ENCODE measurements at places on chromosomes 4 and X.
A peak's percentile ranks its signal among the peaks of the same experiment; 100 is the strongest.

DNA sequence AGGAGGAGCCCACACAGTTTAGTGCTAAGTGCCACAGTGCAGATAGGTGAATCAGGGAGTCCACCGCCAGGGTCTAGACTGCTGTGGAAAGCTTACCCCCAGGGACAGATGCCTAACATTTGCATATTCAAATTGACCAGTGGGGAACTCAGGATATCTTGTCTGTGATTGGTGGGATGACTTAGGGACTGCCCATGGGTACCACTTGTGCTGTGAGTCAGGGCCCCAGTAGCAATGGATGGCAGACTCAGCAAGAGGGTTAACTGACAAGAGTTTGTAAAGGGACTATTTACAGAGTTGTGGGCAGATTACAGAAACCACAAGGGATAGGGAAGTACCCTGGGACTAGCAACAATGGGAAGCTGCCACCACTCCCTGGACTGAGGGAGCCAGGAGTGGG lies 282.1 kb downstream of the BCOR start:
- no peak for DNase-seq

- DNase-seq: no peak
These were observed 23.5 kb downstream of the KLHL8 start for GRCh38 chr4:87196927-87197326.

DNA sequence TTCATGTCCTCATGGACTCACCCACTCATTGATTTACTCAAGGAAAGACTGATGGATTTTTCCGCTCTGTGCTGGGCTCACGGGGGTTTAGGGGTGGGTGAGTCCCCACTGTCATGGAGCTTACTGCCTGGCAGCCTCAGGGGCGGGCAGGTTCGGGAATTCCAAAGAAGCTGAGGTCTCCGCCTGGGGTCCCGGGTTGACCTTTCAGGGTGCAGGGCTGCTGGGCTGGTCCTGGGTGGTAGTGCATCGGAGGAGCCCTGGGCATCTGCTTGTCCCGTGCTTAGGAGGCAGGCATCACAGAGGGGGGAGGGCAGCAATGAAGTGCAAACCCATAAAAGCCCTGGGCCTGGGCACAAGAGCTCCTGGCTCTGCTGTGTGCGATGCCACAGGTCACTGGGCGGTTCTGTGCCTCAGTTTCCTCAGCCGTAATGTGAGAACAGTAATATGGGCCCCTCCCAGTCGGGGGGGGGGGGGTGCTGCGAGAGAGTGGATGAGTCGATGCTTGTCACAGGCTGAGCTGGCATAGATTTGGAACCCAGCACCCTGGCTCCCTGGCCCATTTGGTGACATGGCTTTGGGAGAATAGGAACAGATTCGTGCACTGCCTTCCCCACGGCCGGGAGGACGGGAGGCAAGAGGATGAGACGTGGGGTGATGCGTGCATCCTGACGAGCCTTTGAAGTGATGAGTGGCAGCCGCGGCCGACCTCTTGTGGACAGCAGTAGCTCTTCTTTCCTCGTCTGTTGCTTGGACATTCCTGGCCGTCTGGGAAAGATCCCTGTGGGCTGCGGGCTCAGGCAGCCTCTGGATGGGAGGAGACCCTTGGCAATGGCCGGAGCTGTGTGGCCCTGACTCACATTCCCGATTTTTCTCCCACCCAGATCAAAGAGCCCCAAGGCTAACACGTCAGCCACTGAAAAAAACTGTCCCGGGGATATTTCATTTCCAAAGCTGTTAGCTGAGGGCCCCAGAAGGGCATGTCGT lies 42.0 kb downstream of the PSAPL1 start:
- no peak for DNase-seq

GRCh38 chr4:185945906-185946305 lies 123.0 kb upstream of the TLR3 start:
- no peak for DNase-seq

DNA sequence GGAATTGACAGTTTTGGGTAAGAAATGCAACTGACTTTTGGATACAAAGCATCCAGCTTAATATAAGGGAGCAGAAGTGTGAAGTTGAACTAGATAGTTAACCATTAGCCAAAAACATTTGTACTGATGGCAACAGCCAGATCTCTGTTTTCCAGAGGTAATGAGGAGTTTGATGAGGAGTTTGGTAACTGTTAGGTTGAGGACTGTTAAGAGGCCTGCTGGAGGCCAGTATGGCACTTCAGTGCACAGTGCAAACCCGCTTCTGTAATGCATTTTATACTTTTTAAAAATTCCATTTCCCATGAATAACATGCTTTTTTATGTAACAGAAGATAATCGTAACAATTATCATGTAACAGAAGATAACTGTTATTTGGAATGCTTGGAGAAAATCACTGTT lies 30.0 kb downstream of the CDKL5 start:
- no peak for DNase-seq

DNA sequence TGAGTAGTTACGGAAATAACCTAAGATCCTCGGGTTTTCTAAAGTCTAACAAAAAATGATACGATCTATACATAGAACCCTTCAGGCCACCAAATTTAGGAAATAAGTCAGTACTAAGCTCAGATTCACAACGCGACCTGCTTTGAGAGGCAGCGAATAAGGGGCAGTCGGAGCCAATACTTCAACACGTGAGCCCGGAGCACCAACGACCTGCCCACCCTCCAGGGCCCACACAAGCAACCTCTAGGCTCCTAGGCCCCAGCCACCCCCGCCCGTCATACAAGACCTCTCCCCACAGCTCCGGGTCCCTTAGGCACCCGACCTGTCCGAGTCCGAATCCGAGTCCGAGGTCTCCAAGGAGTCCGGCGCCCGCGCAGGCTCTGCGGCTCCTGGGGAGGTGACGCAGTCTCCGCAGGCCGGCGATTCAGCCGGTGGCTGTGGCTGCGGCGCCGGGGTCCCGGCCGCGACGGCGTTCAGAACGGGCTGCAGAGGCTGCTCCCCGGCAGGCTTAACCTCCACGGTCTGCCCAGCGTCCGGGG lies 580 bp downstream of the NAF1 start:
- peak; percentile 34 for DNase-seq

DNA sequence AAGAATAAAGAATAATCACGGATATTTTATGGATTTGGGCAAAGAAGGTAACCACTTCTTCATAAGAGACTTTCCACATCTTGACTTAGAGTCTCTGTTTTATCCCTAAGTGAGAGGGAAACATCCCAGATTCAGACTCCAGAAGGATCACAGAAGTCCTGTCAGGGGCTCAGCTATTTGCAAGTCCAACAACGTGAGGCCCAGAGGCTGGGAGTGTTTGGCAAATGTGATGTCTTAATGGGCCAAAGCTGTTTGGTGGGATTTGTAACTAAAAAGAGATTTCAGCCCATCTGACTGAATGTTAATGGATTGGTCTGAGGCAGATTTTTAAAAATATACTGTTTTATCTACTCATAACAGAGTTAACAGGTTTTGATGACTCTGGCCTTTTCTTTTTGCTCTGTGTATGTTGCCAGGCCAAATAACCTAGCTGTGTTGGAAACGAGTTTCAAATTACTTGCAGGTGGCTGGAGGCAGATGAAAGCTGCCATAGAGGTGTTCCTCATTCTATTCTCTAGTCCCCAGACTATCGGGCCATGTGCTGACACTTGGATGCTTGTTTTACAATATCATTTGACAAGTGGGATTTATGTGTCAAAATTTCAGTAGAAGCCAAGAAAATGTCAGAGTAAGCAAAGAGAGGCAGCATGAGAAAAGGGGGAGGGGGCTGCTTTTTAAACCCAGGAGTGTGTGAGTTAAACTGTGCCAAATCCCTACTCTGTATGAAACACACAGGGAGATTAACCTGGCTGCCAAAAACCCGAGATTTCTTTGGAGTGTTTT lies 330.9 kb downstream of the DCHS2 start:
- DNase-seq: no peak

DNA sequence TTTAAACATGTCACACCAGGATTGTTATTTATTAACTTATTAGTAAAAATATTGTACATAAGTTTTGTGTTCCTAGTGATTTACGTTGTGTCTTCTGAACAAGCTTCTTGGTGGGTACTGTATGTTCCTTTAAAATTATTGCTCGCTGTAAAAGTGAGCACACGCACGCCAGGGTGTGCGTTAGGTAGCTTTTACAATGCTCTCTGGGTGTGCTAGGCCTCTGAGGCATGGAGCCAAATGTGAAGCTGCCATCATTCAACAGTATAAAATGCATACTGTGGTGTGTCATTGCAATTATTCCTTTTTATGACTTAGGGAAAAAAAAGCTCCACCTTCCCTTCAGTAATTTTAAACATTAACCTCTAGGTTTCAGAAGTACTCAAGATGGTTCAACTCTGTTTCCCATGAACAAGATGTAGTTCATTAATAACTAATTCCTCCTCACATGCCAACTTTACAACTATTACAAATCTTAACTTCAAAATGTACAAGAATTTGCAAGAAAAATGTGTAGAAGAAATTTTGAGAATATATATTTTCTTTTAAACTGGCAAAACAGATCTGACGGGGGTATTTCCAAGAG lies 42.4 kb downstream of the ATOH1 start:
- peak; percentile 31 for DNase-seq

DNA sequence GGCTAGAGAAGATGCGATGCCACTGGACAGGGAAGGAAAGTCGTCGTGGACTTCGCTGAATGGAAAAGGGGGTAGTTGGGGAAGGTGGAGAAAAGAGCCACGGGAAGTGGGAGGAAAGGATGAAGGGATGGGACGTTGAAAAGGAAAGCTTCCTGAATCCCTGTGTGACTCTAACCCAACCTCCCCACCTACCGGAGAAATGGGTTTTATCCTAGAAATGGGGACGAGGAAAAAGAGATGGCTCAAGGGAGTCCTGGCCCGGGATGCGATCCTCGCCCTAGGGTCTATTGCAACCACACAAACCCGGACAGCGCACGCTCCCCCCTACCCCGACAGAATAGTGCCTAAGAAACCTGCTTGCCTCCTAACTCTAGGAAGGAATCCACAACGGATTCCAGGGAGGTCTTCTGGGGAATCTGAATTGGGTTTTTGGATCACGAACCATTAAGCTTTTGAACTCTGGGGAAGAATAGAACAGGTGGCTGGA lies 738 bp upstream of the TSPAN5 start:
- no peak for DNase-seq

DNA sequence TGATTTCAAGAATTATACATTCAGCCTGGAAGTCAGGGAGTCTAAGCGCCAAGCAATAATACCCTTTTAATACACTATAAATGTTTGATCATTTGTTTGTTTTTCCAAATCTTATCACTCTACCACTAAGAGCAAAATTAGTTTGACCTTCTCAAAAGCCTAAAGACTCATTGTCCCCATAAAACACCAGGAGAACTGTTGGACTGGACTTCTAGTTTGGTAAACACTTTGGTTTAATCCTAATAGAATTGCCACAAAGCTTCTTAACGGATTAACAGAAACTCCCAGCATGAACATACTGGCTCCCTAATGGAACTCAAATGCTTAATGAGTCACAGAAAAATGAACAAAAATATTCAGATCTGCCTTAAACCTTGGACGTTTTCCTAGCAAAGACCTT lies 34.9 kb downstream of the SYTL5 start:
- no peak for DNase-seq

- DNase-seq: no peak
These were observed 29.5 kb downstream of the SRPX2 start for GRCh38 chrX:100673397-100673953.

DNA sequence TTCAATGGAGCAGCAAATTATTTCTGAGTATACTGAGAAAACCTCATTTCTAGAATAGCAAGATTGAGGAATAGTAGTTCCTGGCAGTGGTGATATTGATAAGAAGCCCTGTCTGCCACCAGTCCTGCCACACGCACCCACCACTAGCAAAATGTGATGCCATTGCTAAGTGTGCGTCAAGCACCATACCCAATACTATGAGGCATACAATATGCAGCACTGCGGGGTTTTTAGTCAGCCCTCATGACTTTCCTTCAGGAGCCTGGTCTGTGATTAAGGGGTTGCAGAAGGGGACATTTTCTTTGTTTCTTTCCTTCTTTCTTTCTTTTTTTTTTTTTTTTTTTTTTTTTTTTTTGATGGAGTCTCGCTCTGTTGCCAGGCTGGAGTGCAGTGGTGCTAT lies 128.7 kb upstream of the USP38 start:
- DNase-seq: no peak

GRCh38 chr4:162475246-162475645 lies 311.4 kb upstream of the FSTL5 start:
- no peak for DNase-seq

GRCh38 chr4:54661169-54661568 lies 3.4 kb downstream of the KIT start:
- no peak for DNase-seq

- no peak for DNase-seq
These were observed 11.8 kb upstream of the TSPAN5 start for GRCh38 chr4:98670186-98670585.

DNA sequence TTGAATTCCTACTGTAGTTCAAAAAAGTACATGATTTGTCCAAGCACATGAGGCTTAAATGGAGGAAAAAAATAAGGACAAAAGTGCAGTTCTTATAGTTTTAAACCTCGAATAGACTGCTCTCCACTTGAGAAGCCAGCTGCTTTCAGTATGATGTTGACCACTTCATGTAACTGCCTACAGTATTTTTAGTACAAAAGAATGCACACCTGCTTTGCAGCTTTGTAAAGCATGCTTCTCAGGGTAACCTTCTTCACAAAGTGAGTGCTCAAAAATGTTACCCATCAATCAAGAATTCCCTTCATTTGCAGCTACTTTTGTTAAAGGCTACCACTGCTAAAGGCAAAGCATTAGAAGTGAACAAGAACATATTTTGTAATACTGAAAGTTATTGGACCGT lies 83.4 kb upstream of the FAM47B start:
- DNase-seq: no peak

GRCh38 chrX:30572004-30572403 lies 5.6 kb downstream of the TASL start:
- DNase-seq: no peak

DNA sequence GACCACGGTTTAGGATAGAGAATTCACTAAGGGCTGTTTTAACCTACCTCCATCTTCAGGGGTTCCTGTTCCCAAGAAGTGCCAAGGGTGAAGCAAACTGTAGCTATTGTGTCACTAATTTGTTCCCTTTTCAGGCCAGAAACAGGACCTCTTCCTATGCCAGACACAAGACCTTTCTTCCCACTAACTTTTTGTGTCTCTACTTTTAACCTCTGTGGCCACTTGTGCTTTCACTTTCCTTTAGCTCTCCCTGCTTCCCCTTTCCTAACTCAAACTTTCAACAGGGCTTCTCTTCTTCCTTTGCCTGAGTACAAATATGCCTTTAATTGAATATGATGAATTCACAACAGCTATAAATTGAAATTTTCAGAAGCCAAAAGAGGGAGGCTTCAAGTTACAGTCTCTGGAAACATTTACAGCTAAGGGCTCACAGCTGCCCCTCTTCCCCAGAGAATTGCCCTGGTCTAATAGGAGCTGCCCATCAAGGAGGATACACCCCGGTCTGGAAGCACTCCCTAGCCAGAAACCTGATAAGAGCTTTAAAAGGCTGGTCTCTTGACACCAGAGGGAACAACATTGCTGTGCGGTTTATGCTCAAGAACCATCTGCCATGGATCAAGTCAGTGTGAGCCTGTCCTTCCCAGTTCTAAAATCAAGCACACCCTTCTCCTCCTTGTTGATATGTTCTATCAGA lies 61.7 kb upstream of the PLS3 start:
- no peak for DNase-seq
